Fibroblast of skin of right biceps (primary cell): ENCODE measurements at places on chromosomes 12 and 14.

- no peak for DNase-seq
These were observed 10.2 kb upstream of the RABGGTA start for GRCh38 chr14:24281636-24282035.

- peak; percentile 82 for DNase-seq
These were observed 833 bp upstream of the BHLHE41 start for GRCh38 chr12:26125400-26126339.

- no peak for DNase-seq
These were observed 33.4 kb downstream of the ACADS start for GRCh38 chr12:120758798-120759590.

DNA sequence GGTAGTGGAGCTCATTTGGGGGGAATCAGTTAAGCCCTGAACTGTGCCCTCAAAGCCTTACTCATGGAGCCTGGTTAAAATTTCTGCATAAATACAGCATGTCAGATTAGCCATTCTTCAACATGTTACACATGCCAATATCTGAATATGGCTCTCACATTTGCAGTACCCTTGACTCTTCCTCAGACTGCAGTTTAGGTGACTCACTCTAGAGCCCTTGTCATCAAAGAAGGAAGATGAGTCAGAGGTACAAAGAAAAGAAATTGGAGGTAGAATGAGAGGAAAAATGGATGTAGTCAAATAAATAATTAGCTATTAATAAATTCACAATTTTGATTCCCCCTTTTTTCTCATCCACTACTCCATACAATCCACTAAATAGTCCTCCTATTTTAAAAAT is 23.6 kb upstream of the OR4K2 start:
- DNase-seq = no peak

- DNase-seq = peak; percentile 76
These were observed 118.9 kb upstream of the PTPRB start for GRCh38 chr12:70756118-70756517.

DNA sequence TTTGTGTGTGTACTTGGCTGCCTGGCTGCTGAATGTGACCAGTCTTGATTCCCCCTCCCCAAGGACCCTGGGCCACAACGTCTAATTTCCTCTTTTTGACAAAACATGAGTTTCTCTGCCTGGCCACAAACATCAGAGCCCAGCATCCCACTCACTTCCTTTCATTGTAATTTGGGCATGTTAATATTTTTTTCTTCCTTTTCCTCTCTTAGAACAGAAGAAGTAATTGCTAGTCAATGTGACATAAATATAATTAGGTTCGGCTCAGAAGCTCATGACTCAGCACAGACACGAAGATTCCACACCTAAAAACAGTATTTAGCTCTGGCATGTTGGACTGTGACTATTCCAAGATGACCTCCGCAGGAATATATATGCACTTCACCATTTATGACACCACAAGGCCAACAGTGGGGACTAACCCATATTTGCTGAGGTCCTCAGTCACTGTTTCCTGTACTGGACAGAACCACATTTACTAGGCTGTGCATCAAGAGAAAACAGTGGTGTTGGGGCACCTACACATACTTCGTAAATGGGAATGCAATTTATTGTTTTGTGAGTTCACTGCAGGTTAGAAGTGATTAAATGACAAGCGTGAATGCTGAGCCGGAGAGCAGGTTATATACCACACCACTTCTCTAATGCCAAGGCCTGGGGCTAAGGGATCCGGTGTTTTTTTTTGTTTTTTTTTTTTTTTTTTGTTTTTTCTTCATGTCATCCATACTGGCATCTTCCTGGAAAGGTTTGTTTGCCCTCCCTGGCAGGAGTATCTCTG is 4.2 kb downstream of the GSG1 start:
- DNase-seq = peak; percentile 51

GRCh38 chr12:27973487-27973890 is 956 bp upstream of the PTHLH start:
- DNase-seq = peak; percentile 22

- DNase-seq = no peak
These were observed 235.8 kb downstream of the NEDD1 start for GRCh38 chr12:97142737-97143410.

- DNase-seq = no peak
These were observed 59.8 kb upstream of the BCL11B start for GRCh38 chr14:99331811-99332210.

DNA sequence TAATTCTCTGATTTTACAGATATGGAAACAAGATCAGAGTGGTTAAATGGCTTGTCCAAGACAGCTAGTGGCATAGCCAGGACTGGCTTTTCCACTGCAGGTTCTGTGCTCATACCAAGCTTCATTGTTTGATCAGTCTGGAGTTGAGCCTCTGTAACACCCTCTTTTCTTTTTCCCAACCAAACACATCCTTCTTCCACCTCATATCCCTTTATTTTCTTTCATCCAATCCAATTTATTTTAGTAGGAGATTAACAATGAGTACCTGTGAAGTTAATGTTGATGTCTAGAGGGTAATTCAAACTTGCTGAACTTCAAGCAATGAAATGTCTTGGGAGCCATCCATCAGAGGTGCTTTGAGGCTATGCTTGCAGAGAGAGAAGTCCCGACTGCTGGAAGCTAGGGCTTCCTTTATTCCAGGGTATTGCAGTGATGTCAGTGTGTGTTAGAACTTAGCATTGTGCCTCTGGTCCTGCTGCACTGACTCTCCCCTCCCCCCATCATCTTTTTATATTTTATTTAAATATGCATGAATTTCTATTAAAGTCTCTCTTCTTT is 452.1 kb upstream of the PDE3A start:
- no peak for DNase-seq

GRCh38 chr14:97021571-97022168 is 224.5 kb downstream of the VRK1 start:
- no peak for DNase-seq

DNA sequence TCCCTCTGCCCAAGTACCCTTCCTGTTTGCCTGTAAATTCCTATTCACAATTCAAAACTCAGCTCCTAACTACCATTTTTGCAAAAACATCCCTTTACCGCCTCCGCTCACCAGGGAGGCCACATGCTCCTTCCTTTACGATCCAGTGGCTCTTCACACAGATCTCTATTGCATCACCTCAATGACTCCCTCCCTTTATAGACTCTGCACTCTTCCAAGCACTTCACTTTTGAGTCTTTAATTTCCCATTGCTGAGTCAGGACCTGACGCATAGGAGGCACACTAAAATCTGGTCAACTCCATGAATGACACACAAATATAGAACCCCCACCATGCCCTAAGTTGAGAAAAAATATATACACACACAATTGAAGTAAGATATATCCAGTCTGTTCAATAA is 45.9 kb downstream of the PPP1R13B start:
- peak; percentile 86 for DNase-seq

GRCh38 chr12:1328391-1328790 is 266.0 kb downstream of the FBXL14 start:
- no peak for DNase-seq

- peak; percentile 72 for DNase-seq
These were observed 269.9 kb downstream of the DUSP6 start for GRCh38 chr12:89082370-89082753.

DNA sequence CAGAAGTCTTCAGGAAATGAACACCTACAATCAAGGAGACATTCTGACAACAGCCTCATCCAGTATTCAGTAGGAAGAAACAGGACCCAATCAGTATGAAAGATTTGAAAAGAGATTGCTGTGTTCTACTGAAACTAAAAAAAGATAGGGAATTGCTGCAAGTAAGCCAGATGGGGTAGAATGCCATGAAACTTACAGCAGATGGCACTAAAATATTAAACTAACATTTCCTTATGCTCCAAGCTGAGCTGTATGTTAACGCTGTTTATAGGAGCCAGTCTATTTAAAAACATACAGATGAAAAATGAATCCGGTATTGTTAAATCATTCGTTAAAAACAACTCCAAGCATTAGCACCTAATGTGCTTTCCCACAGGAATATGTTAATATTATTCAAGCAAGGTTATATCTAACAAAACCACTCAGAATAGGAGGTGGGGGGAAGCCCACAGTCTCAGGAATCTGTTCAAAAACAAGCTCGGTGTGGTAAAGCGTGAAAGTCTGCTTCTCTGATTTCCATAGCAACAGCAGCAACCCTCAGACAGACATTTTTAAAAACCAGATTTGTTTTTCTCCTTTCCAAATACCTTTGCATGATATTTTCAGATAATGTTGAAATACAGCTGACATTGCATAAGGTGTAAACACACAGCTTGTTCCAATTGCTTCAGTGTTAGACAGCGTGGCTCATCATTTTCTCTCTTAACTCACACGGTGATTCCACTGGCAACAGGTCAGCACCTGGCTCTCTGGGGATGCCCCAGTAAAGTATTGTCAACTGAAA is 131.4 kb upstream of the CCDC175 start:
- DNase-seq = peak; percentile 1

- no peak for DNase-seq
These were observed 10.1 kb downstream of the FOXN3 start for GRCh38 chr14:89406941-89407340.

DNA sequence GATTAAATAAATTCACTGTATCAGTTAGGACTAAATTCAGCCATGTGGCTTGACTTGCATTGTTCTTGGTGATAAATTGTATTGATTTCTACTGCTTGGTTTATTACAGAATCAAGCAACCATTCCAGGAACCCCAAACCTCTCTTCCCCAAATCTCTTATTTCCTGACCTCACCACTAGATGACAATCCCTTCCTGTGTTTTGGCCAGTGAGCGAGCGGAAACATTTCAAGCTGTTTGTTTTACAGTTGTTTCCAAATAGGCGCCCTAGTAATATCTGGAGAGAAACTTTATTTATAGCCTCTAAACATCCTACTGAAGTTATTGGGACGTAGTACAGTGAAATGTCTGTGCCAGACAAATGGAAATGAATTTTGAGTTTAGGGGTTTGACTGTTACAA is 161.1 kb downstream of the SNAPC1 start:
- peak; percentile 34 for DNase-seq

- DNase-seq = no peak
These were observed 94.1 kb downstream of the LGR5 start for GRCh38 chr12:71533703-71534102.

- DNase-seq = peak; percentile 76
These were observed 87.7 kb upstream of the FOXN3 start for GRCh38 chr14:89504602-89505313.

DNA sequence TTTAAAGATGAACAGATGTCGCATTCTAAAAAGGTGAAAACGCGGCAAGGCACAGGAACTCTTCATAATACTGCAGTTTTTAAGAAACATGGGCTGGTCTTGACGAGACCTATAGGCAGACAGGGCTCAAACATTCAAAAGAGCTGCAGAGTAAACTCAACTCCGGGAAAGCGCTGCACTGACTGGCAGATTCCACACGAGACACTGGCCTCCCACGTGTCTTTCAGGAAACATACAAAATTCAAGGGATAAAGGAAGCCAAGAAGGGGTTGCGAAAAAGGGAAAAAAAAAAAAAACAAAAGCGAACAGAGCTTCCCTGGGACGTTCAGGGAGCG is 614 bp upstream of the ARF6 start:
- DNase-seq = peak; percentile 85

GRCh38 chr14:68262567-68262966 is 443.0 kb downstream of the RAD51B start:
- DNase-seq = no peak

GRCh38 chr12:5060958-5061357 is 17.3 kb downstream of the KCNA5 start:
- no peak for DNase-seq

- peak; percentile 68 for DNase-seq
These were observed 124.8 kb downstream of the SAMD4A start for GRCh38 chr14:54691525-54692283.

GRCh38 chr14:58467575-58467974 is 40.1 kb downstream of the KIAA0586 start:
- DNase-seq = no peak

- no peak for DNase-seq
These were observed 3.9 kb downstream of the CD63 start for GRCh38 chr12:55724940-55725309.

DNA sequence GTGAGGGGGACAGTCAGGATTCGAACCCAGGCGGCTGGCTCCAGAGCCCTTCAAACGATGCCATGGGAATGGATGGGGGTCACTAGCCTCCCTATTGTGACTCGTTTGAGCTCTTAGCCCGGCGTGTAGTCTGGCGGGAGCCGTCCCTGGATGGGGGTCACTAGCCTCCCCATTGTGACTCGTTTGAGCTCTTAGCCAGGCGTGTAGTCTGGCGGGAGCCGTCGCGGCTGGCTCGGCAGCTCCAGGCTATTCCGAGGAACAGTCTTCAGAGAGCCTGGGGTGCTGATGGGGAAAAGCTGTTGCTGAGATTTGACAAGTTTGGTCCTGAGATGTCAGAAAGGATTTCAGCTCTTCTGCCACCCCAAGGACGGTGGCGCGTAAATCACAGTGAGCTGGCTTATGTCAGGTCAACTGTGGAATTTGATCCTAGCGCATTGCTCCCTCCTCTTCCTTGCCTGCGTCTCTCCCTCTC is 58.3 kb downstream of the CALM1 start:
- no peak for DNase-seq

- no peak for DNase-seq
These were observed 15.3 kb downstream of the CCDC88C start for GRCh38 chr14:91402348-91402747.

DNA sequence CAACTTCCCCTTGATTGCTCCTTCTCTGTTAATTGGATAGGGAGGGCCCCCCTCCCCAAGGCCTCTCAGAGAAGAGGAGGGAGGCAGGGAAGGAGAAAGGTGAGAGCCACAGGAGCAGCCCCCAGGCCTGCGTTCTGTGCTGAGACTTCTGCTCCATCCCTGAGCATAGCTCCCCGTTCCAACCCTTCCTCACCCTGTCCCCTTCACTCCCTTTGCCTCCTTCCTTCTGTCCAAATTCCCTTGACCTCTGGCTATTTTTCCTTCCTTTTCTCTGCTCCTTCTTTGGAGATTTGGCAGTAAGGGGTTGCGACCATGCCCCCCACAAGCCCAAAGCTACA is 788 bp upstream of the ASIC1 start:
- no peak for DNase-seq

- DNase-seq = peak; percentile 14
These were observed 208.2 kb upstream of the TMTC1 start for GRCh38 chr12:29991924-29992323.

DNA sequence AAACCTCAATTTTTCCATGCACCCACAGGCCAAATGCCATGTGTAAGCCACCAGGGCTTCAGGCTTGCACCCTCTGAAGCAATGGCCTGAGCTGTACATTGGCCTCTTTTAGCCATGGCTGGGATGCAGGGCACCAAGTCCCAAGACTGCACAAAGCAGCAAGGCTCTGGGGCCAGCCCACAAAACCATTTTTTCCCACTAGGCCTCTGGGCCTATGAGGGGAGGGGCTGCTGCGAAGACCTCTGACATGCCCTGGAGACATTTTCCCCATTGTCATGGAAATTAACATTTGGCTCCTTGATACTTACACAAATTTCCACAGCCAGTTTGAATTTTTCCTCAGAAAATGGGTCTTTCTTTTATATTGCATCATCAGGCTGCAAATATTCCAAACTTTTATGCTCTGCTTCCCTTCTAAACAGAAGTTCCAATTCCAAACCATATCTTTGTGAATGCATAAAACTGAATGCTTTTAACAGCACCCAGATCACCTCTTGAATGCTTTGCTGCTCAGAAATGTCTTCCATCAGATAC is 14.3 kb upstream of the OSBPL8 start:
- DNase-seq = no peak
